ENCODE measurements at places on chromosomes 3 and 15.

- peak; percentile 19 for DNase-seq
Measured at GRCh38 chr15:70196372-70197316, 98.9 kb upstream of the TLE3 start.

GRCh38 chr3:99639579-99639978, 1.2 kb downstream of the COL8A1 start:
- DNase-seq = no peak

GRCh38 chr3:184568924-184569829, 7.6 kb downstream of the EPHB3 start:
- DNase-seq = no peak

DNA sequence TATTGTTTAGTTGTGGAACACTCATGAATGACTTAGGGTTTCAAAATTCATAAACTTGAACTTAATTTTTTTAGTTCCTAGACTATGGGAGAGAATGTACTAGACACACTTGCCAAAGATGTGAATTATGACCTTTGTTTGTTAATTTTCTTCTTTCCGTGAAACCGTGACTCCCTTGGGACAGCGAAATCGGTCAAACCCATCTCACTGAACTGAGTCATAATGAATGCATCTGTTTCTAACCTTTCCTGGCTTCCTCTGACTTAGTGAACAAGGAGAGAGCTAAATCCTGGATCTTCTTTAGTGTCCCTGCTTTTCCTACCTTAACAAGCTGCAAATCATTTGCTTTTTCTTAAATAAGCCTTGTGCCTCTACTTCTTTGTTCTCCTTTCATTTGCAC, 85.5 kb downstream of the LARS2 start:
- no peak for DNase-seq

GRCh38 chr15:48541341-48542278, 103.9 kb downstream of the FBN1 start:
- DNase-seq = no peak

GRCh38 chr3:27632431-27633223, 89.5 kb downstream of the EOMES start:
- DNase-seq = peak; percentile 27

- no peak for DNase-seq
Measured at GRCh38 chr15:70251246-70251990, 153.7 kb upstream of the TLE3 start.

DNA sequence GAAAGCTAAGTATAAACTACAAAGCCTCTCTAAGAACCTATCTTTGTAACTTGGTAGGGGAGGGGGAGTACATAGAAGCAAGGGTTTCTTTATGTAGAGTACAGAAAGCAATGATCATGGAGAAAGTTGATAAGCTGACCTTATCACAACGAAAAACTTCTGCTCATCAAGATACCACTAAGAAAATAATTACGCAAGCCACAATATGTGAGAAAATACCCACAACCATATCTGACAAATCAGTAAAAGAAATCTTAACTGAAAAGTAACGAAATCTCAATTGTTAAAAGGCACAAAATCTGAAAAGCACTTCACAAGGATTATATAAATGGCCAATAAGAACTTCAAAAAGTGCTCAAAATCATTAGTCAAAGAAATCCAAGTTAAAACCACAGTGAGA, 35.1 kb upstream of the RPS17 start:
- no peak for DNase-seq

Measured in activated CD4-positive, alpha-beta T cell treated with anti-CD3 and anti-CD28 coated beads, Interleukin-2, amount 10 ng/mL, durations not matched to agents 7 days and 5 days (primary cell).